ENCODE measurements at places on chromosomes 1 and 21. TPM values are rescaled to one million over a fixed set of nuclear protein-coding genes. Genes with fewer than 3 reads are reported as not detected.
A peak's percentile ranks its signal among the peaks of the same experiment; 100 is the strongest.

Gene L1TD1
- not detected for total RNA-seq

Gene AMPD1
- total RNA-seq: not detected

Gene RPE65
- not detected for total RNA-seq

Gene ALG14
- total RNA-seq: 7.7 TPM

Gene PTCH2
- not detected for total RNA-seq

Gene S100A3
- total RNA-seq: 14.4 TPM

Gene CD101
- 0.03 TPM for total RNA-seq

Gene AGT
- total RNA-seq: 0.10 TPM

DNA sequence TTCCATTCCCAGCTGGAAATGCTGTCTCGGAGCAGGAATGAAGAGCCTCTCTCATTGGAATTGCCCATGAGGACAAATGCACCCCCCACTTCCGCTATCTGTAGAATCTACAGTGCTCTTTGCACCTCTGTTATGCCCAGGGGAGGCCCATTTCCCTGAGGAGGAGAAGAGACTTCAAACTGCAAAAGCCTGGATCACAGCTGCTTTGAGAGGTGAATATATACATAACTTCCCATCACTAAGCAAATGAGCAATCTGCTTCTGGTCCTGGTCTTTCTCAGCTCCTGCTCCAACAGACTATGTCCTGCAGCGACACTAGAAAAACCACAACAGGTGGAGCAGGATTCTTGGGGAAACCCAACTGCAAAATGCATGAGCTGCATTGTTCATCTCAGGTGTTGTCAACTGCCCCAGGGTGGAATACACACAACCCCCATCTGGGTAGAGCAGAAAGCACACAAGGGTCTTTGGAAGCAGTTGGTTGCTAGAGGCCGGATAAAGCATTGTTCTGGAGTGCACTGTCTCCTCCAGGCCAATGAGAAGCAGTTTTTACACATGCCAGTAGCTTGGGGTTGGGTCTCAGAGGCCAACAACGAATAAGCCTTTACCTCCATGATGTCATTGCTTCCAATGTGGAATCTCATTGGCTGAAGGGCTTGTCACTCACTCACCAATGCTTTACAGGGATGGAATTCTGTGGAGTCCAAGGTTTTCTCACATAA lies 67.7 kb upstream of the RAB4A start:
- no peak for DNase-seq

DNA sequence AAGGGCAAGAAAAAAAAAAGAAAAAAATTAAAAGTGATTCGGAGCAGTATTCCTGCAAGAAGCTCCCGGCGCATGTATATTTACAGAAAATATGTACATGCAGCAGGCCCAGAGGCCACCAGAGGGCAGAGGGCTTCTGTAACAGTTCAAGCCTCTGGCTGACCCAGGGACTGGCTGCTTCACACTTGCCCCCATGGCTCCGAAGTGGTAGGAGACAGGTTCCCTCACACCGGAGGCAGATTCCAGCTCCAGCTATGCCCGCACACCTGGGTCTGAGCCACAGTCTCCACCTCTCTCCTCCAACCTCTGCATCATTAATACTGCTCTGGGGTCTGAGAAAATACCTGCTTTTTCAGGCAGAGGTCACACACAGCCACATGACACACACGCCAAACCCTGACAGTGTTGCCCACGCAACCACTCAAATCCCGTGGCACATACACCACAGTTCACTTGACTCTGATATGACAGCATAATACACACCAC lies 2.2 kb upstream of the ARHGAP30 start:
- peak; percentile 41 for DNase-seq

- DNase-seq: no peak
Observed at GRCh38 chr1:169318536-169319244, 48.9 kb downstream of the NME7 start.

DNA sequence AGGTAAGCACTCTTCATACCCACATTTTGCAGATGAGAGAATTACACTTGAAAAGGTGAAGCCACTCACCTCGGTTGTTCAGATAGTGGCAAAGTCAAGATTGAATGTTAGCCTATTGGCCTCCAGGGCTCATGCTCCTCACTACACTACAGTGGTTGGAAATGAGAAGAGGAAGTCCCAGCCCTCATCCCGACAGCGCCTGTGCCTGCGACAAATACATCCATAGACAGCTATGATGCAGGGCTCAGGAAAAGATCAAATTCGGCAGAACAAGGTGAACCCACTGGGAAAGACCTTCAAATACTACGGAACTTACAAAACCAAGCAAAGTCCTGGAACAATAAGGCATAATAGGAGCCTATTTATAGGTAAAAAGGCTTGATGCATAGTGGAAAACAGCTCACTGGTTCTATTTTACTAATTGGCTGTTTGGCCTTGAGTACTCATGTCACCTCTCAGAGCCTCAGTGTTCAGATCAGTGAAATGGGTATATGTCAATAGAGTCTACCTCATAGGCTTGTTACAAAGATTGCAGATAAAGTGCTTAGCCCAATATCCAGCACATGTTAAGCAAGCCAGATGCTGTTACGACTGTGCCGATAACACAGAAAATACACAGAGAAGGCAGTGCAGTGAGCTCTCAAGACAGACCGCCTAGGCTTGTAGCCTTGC lies 3.5 kb downstream of the SPOCD1 start:
- no peak for DNase-seq

DNA sequence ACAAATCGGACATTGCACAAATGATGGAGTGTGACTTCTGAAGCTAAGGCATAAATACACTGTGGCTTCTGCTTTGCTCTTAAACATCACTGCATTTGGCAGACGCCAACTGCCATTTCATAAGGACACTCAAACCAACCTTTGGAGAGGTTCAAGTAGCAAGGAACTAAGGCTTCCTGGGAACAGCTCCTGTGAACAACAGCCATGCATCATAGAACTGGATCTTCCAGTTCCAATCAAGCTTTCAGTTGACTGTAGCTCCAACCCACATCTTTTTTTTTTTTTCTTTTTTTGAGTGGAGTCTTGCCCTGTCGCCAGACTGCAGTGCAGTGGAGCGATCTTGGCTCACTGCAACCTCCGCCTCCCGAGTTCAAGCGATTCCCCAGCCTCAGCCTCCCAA lies 10.7 kb upstream of the HUNK start:
- DNase-seq: no peak

- peak; percentile 12 for DNase-seq
Observed at GRCh38 chr1:210587566-210587965, 258.9 kb downstream of the HHAT start.

GRCh38 chr1:68470388-68470970 lies 20.7 kb upstream of the RPE65 start:
- DNase-seq: no peak

- no peak for DNase-seq
Observed at GRCh38 chr1:175963740-175964139, 220.3 kb upstream of the TNR start.

GRCh38 chr1:172991674-172992400 lies 58.9 kb downstream of the TNFSF18 start:
- DNase-seq: no peak

- no peak for DNase-seq
Observed at GRCh38 chr1:154962156-154962749, 671 bp upstream of the PYGO2 start.

DNA sequence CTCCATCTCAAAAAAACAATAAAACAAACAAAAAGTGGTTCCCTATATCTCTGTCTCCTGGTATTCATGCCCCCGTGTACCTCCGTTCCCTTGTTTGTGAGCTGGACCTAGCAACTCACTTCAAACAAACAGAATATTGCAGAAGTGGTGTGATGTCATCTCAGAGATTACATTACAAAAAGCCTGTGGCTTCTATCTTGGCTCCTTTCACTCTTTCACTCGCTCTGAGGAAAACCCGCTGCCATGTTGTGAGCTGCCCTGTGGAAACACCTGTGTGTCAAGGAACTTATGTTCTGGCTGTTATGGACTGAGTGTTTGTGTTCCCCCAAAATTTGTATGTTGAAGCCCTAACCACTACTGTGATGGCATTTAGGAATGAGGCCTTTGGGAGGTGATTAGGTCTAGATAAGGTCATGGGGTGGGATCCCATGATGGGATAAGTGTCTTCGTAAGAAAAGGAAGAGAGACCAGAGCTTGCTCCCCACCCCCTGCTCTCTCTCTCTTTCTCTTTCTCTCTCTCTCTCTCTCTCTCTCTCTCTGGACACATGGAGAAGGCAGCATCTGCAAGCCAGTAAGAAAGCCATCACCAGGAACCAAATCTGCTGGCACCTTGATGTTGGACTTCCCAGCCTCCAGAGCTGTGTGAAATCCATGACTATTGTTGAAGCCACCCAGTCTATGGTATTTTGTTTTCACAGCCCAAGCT lies 7.4 kb upstream of the HYI start:
- no peak for DNase-seq

GRCh38 chr1:156823210-156823790 lies 6.7 kb upstream of the SH2D2A start:
- peak; percentile 38 for DNase-seq

DNA sequence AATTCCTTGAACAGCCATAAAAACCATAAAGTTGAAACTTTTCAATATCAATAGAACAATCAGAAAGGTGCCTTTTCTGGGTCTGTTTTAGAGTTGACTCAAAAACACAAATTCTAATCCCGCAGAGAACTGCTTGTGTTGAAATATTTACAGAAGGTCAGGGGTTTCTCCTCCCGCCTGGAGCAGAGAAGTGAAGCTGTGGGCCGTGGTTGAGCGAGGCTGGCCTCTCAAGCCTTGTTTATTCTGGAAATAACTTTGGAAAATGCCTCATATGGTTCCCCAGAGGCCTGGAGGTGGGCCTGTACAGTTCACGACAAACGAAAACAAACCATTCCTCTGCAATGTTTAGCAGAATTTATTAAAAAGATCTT lies 90.8 kb upstream of the ERRFI1 start:
- no peak for DNase-seq

DNA sequence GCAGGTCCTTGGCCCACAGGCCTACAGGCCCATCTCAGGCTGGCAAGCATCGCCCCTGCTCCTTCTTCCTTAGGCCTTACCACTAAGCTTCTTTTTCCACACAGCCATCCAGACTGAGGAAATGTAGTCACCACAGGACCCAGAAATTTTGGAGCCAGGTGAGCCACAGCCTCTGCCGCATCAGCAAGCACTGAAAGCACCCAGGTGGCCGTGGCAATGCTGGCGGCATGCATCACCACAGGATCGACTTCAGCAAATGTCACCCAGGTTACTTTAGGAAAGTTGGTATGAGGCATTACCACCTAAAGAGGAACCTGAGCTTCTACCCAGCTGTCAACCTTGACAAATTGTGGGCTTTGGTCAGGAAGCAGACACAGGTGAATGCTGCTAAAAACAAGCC lies 11.6 kb downstream of the PIGM start:
- DNase-seq: no peak

DNA sequence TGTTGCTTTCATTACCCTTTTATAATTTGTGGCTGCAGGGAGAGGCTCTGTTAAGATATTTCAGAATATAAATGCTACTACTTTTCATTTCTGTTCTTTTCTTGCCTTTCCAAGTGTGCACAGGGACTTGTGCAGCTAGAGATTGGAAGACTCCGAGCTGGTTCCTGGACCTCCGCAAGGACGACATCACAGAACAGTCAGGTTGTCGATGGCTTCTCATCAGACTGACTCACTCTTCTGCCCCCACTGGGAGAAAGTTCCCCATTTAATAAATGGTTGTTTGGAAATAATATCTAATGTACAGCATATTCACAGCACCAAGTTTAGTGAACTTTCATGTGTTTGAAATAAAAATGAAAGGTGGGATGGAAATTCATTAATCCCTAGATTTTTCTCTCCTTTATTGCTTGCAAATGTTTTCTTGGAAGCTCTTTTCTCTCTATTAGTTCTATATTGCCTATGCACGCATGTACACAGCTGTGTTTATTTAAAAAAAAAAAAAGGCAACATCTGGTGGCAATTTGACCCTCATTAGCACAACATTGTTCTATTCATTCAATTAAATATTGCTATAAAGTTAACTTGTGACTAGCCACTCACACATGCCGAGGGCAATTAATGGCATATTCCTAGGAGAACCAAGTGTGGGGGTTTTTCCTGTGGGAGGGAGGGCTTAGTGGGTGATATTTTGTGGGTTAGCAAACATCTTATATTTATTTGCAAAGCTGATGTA lies 77.5 kb upstream of the L1TD1 start:
- DNase-seq: no peak

- DNase-seq: no peak
Observed at GRCh38 chr1:225522588-225523262, 94.9 kb upstream of the LBR start.

- DNase-seq: no peak
Observed at GRCh38 chr1:74363220-74363619, 128.0 kb downstream of the TNNI3K start.

DNA sequence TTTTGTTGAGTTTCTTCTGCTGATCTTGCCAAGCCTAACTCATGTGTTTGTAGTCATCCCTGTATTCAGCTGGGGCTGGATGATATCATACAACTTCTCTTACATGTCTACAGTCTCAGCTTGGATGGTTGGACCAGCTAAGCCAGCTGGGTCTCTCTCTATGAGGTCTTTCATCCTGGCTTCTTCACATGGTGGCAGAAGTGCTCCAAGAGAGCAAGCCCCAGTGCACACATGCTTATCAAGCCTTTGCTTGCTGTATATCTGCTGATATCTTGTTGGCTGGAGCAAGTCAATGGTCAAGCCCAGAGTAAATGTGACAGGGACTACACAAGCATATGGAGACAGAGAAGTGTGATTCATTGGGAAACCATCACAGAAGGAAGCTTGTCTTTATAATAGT lies 29.2 kb upstream of the SLC44A5 start:
- no peak for DNase-seq

DNA sequence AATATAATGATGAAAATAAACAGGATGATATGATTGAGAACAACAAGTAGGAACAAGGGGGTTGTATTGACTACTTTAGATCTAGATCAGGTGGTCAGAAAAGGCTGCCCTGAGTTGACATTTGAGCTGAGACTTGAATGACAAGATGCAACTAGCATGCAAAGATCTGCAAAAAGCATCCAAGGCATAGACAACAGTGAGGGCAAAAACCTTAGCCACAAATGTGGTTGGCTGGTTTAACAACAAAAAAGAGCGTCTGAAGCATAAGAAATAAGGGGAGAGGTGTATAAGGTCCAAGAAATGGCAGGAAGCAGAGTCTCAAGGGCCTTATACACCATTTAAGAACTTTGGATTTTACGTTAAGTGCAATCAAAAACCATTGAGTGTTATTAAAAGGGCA lies 3.2 kb downstream of the RAB3GAP2 start:
- DNase-seq: no peak

- no peak for DNase-seq
Observed at GRCh38 chr1:31961536-31961935, 23.4 kb upstream of the PTP4A2 start.

GRCh38 chr1:3777078-3777547 lies 4.6 kb downstream of the SMIM1 start:
- no peak for DNase-seq

Data from HT1080 (cell line).